ENCODE measurements at places on chromosomes 12 and 14.
A peak's percentile ranks its signal among the peaks of the same experiment; 100 is the strongest.

- no peak for DNase-seq
Measured at GRCh38 chr12:76679778-76680177, 84.1 kb upstream of the ZDHHC17 start.

- DNase-seq, result no peak
Measured at GRCh38 chr14:74064426-74064825, 19.8 kb downstream of the ALDH6A1 start.

GRCh38 chr12:94149119-94149780 lies 873 bp downstream of the PLXNC1 start:
- DNase-seq, result peak; percentile 39

- no peak for DNase-seq
Measured at GRCh38 chr14:29823816-29824215, 103.8 kb downstream of the PRKD1 start.

DNA sequence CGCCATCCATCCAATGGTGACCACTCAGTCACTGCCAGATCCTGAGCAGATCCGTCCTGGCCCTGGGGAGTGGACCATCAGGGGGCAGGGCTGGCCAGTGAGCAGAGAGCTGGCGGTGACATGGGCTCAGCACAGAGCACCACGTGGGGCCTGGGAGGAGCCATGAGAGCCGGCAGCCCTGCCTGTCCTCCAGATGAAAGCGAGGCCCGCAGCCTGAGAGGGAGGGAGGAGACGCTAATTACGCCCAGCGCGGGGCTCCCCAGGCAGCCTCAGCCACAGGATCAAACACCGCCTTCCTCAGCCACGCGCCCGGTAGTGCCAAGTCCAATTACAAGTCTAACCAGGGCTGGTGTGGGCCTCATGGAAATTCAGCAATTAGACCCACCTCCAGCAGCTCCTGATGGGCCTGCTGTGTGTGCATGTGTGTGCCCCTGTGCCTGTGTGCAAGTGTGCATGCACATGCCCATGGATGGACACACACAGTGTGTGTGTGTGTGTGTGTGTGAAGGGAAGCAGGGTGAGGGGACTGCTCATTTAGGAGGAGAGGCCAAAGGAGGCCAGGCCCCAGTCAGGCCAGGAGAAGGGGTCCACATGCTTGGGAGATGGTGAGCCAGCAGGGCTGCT lies 68.0 kb downstream of the KIF26A start:
- DNase-seq, result no peak

DNA sequence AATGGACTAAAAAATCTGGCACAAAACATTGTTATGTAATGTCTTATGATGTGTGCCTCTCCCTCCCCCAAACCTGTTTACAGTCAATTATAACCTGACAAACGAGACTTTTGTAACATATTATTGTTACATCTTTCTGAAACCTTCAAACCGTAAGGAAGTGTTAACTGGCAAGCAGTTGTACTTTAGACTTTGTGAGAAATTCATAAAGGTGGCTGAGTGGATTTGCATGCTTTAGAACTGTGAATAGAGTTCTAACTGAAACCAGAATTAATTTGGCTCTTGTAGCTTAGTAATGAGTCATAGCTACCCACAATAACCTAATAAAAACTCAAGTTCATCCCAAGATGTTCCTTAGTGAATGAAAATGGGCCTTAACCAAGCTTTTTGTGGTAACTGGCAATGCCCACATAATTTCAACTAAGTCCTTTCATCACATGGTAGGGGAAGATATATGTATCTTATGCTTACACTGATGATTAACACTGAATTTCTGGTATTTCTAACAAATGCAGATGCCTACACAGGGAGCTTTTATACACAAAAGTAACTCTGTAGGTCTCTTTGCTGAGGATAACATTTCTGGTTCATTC lies 29.7 kb downstream of the RAD9B start:
- no peak for DNase-seq

GRCh38 chr14:33465846-33466700 lies 484.8 kb downstream of the EGLN3 start:
- DNase-seq, result no peak

GRCh38 chr12:104569346-104570173 lies 112.8 kb downstream of the CHST11 start:
- DNase-seq, result peak; percentile 70

DNA sequence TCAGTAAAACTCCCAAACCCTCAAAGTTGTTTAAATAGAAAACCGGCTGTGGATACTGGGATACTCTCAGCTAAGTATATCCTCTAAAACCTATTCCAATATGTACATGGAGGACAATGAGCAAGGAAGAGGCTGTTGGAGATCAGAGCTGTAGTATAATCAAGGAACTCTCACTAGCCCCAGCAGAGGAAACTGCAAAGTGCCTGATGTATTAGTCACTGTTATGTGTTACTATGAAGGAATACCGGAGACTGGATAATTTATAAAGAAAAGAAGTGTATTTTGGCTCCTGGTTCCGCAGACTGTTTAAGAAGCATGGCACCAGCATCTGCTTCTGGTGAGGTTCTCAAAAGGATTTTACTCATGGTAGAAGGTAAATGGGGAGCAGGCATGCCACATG lies 65.6 kb upstream of the RPL10L start:
- no peak for DNase-seq

DNA sequence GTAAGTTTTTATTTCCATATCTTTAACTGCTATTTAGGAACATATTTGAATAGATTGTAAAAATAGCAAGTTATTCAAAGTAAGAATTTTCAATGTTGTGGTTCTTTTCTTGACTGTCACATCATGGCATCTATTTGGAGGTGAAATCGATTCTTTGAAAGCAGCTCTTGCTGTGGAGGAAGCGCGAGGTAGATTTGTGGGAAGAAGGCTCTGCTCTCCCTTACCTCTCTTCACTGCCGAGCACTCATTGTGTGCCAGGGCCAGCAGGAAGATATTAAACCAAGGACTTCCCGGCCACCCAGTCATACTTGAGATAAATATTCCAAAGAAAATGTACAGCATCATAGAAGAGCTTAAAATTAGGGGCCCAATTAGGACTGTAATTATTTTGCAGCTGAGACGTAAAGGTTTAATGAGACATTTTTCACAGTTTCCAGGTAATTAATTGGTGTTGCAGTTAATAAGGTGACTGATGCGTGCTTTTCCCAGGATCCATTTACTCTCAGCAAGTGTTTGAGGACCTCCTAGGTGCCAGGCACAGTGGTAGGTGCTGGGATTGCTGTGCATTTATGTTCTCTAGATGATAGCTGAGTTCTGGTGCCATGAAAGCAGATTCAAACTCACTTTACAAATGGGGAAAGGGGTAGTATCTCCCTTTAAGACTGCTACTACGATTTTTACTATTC lies 89.2 kb upstream of the DYNC1H1 start:
- DNase-seq, result no peak

- no peak for DNase-seq
Measured at GRCh38 chr14:93982230-93983007, 6.0 kb upstream of the ASB2 start.

DNA sequence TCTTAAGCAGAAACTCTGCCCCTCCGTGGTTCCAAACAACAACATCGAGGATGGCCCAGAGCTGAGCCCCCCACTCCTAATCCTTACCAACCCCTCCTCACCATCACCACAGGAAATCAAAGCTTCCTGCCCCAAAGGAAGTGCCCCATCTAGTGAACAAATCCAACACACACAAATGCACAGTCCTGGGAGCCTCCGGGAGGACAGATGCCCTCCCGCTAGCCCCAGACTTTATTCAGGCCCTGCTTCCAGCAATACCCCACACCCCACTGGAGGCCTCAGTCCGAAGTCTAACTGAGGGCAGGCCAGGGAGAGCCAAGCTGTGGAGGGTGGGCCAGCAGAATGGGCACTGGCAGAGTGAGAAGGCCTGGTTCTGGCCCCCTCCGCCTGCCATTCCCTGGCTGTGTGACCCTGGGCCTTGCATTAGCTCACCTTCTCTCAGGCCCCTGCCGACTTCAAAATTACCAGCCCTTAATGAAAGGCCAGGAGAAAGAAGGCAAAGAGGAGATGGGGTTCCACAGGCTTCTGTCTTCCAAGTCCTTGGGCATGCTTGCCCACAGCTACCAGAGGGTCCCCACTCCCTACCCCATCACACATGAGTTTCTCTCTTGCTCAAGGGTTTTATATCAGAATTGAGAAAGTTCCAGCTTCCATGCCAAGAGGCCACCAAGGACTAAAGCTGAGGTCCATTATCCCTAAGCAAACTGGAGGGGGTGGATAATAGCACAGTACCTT lies 2.3 kb downstream of the HDAC7 start:
- DNase-seq, result peak; percentile 49

DNA sequence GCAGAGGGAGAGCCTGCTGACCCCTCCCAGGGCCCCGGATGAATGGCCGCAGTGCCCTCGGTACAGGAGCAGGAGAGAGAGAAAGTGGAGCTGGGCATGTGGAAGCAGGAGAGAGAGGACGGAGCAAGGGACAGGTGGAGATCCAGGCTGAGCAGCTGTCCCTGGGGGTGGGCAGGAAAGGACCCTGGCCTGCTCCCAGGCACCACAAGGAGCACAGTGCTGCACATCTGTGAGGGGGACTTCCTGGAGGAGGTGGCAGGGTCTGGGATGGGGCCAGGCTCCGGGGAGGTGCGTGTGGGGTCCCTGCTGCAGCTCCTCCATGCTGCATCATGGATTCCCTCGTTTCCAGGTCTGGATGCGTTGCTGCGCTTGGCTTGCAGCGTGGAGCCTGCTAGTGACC lies 13.0 kb upstream of the DLK1 start:
- DNase-seq, result no peak

DNA sequence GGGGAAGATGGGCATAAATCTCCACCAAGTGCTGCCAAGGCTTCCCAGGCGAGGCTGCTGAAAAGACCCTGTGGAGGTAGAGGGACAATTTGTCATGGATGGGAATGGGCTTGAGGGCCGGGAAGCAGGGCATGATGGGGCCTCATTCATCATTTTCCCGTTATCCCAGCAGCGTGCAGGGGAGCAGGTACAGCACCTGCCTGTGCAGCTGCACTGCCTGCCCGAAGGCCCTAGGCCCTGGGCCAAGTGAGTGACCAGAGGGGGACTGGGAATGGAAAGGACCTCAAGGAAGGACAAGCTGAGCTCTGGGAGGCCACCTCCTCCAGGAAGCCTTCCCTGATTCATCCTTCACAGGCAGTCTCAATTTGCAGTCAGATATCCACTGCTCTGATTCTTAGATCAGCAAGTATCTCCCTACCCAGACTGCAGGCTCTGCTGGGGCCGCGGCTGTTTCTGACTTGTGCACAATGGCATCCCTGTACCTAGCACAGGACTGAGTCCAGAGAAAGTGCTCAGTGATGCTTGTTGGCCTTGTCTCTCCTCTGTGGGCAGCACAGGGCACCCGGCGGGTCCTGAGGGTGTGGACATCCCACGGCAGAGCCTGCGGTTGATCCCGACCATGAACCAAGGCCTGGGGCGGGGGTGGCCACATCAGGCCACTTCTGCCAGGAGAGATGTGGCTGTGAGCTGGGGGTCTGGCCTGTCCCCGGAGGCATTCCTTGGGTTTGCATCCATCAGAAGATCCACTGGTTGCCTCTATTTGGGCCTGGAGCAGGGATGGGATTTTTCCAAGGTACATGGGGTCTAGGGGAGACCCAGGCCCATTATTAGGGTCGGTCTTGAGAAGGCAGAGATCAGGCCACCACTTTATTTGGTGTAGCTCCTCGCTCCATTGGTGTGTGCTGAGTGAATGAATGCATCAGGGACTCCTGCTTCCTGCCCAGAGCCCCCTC lies 167.3 kb upstream of the RTL1 start:
- DNase-seq, result no peak

DNA sequence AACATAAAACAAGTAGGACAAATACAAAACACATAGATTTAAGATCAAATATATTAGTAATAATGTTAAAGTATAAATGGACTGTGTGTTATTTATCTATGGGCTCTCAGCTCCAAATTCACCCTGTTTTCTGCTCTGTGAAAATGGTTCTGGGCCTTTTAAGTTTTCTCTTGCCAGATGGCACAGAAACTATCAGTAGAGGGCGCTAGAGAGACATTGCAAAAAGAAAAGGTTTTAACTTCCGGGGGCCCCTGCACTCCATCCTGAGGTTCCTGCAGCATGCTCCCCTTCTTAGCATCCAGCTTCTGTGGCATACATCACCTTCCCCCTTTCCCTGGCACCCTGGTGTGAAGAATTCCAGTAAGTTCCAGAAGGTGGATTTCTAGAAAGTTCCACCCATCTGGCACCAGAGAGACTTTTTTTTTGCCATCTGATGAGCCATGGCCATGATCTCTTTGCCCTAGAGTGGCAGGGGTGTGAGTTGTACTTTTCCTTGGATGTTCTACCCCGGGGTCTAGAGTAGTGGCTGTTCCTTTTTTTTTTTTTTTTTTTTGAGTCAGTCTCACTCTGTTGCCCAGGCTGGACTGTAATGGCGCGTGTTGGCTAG lies 29.3 kb downstream of the ZCRB1 start:
- DNase-seq, result peak; percentile 18

- DNase-seq, result no peak
Measured at GRCh38 chr12:52634266-52635056, 16.1 kb upstream of the KRT73 start.

DNA sequence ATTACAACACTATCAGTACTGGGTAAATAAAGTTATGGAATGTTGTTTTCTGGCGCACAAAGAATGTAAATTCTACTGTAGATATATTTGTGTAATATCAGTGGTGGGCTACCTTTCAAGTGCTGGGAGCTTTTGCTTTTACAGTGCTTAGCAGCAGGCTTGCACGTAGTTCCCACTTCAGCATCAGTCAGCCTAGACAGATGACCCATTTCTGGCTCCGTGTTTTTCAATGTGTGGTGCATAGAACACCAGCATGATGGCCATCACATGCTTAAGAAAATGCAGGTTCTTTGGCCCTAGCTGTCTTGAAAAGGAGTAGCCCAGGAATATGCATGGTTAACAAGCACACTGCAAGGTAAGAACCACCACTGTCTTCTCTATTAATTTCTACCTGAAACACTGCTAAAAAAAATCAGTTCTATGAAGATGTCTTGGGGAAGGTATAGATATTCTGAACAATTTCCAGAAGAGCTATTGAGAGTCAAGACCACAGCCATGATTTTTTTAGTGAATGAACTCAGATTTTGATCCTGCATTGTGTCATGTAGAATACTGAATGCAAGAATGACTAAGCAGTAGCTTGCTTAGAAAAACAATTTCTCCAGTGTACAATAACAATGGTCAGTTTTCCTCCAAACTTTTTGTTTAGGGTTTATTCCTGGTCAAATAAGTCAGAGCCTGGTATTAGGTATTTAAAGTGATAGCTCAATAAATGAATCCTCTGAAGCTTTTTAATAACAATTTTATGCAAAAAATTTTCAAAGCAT lies 195.7 kb downstream of the AKAP6 start:
- no peak for DNase-seq

DNA sequence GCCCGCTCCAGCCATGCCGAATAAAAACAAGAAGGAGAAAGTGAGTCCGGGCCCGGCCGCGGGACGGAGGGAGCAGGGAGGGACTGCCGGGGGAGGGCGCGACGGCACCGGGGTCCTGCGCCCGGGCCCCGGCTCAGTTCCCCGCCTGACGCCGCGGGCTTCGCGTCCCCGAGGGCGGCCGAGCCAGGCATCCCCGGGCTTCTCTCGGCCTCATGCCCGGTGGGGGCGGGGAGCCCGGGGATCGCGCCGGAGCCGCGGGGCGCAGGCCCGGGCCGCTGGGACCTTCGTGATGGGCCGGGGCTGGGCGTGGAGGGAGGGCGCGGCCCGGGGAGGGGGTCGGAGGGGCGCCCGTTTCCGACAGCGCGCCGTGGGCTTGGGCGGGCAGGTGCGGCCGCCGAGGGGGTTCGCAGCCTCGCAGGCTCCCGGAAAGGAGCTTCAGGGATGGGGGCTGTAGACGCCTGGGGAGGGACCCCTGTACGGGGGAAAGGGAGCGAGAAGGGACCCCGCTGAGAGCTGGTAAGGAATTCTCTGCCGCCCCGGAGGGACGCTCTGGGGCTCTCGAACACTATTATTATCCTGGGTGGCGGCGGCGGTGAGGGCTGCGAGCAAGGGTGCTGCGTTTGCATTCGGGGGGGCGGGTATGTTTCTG lies 496 bp downstream of the PPP2R5C start:
- DNase-seq, result peak; percentile 57
